ENCODE measurements at places on chromosomes 4 and X.

GRCh38 chr4:76307660-76308014 is 1.1 kb downstream of the STBD1 start:
- no peak for ATAC-seq

DNA sequence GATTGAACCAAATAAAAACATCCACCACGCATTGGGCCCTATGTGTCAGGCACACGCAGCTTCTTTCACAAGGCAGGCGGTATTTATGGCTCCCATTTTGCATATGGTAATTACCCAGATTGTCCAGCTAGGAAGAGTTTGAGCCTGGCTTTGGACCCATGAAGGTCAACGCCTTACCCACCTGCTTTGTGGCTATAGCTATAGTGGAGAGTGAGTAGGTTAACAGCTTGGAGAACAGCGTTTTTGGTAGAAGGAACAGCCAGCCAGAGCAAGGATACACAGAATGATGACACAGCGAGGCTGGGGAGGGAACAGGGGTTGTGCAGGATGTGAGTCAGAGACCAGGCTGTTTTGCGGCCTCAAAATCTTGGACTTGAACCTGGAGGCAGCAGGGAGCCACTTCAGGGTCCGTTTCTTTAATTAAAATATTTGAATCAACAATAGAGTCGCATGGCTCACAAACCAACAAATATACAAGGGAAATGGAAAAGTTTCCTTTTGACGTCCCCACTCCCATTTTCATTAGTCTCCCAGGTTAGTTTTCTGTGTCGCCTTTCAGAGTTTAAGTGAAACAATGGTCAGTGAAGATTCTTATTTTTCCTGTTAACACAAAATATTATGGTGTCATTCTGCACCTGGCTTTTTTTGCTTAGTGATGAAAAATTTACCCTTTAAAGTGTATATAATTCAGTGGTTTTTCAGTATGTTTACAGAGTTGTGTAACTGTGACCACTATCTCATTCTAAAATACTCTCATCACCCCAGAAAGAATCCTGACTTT is 118.2 kb upstream of the STX18 start:
- ATAC-seq, result no peak

GRCh38 chr4:169263791-169264392 is 6.9 kb downstream of the SH3RF1 start:
- no peak for ATAC-seq

DNA sequence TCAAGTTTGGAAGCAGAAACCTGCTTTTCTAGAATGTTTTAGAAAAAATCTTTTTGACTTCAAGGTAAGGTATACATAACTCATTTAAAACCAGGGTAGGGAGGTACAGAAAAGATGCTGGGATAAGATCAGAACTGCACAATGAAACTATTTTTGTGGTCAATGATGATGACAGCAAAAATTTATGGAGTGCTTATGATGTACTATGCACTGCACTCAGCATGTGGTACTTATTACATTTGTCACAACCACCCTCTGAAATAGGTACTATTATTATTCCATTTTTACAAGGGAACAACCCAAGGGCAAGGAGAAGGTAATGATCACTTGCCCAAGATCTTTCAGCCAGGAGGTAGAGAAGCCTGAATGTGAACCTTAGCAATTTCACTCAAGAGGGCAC is 8.0 kb downstream of the GPM6B start:
- ATAC-seq, result no peak

DNA sequence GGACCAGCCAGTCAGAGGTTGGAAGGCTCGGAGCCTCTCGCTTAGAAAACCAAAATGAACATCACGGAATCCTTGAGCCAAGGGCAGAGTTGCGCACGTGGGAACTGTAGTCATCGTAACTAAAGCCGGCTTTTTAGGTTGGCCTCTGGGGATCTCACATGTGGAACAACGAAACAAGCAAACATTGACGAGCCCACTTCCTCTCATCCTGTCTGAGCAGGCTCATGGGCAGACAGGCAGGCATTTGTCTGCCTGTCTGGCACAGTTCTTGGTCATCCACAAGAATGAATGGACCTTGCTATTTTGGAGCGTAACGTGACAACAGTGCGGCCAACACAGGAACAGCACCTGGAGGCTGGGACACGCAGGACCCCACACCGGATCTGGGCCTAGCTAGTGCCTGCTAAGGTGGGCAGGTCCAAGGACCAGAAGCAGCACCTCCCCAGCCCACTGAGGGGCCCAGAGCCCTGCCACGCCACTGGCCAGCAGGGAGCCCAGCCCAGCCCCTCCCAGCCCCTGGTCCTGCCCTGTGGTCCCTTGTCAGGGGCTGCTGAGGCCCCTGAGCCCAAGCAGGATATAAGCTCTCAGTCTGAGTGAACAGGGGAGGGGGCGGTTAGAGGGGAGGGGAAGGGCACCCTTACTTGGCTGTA is 9.2 kb upstream of the TREX2 start:
- ATAC-seq, result no peak

DNA sequence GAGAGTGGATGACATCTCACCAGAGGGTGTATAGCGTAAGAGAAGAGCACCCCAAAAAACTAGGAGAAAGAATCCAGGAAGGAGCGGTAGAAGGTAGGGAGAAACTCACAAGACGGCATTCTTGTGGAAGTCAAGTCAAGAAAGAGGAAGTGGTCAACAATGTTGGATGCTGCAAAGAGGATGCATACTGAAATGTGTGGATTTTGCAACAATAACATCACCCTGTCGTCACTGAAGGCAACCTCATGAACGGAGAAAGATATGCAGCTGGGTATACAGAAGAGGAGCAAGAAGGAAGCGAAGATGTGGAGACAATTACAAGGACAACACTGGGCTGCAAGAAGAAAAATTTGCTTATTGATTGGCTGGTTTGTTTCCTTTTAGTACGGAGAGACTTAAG is 11.4 kb upstream of the TAPT1 start:
- ATAC-seq, result no peak

DNA sequence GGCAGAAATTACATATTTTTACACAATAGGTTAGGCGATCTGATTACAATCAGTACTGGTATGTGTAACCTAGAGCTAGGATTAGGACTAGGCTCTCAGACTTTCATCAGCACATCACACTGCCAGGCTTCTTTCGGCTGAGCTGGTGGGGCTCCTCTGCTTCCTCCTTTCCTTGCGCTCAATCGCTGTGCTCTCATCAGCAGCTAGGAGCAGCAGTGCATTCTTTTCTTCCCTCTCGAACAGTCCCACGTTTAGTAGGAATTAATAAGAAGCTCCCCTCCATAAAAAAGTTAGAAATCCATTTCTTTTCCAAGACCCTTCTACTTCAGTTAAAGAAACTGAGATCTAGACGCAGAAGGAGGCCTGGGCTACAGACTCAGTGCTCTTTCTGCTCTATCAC is 350.4 kb downstream of the SPRY1 start:
- ATAC-seq, result no peak

- ATAC-seq, result no peak
Measured at GRCh38 chr4:123524958-123525628, 128.5 kb downstream of the SPRY1 start.

DNA sequence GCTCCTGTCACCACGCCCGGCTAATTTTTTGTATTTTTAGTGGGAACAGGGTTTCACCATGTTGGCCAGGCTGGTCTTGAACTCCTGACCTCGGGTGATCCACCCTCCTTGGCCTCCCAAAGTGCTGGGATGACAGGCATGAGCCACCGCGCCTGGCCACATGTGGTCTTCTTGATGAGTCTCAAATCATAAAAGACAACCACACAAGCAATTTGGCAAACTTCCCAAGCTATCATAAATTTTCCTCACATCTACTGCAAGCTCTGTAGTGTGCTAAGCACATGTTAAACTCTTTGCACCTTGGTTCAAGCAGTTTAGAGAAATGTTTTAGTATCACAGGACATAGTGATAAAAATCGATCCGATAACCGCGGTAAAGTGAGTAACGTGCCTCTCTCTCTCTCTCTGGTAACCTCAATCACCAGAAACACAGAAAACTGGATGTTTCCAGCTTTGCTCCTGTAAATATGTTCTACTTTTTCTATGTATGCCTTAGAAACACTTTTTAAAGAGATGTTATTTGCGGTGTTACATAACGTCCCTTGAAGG is 256.8 kb downstream of the DHRSX start:
- ATAC-seq, result no peak

DNA sequence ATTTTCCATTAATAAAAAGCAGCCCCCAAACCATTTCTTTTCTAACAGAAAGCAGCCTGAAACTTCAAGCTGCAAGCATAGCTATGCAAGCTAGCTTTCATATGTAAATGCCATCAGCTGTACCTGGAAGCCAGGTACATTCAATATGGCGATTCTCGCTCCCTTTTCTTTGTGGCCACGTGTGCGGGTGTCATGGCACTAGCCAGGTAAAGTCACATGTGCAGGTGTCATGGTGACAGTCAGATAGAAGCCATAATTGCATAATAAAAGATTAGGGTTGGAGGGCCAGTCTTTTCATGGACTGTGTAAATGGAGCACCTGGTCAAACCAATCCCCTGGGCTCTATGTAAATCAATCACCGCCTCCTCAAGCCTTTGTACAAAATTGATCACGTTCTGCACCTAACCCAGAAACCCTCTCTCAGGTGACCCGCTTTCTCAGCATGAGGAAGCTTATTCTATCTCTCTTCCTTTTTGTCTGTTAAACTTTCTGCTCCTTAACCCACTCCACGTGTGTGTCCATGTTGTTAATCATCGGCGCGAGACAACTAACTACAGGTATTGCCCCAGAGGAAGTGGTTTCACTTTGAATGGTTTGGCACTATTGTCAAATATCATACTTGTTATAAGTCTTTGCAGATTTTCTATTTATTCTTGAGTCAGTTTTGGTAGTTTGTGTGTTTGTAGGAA is 18.0 kb upstream of the RHOXF2 start:
- no peak for ATAC-seq

Measured in activated CD4-positive, CD25-positive, alpha-beta regulatory T cell treated with anti-CD3 and anti-CD28 coated beads, Interleukin-2, amount 50 U/mL, for 24 hours (primary cell).